Amniotic epithelial cell (primary cell): ENCODE measurements at places on chromosomes 4 and X.

- no peak for DNase-seq
Measured at GRCh38 chr4:159159611-159160010, 56.7 kb downstream of the RAPGEF2 start.

GRCh38 chrX:9327086-9327746 lies 137.6 kb upstream of the TBL1X start:
- no peak for DNase-seq

DNA sequence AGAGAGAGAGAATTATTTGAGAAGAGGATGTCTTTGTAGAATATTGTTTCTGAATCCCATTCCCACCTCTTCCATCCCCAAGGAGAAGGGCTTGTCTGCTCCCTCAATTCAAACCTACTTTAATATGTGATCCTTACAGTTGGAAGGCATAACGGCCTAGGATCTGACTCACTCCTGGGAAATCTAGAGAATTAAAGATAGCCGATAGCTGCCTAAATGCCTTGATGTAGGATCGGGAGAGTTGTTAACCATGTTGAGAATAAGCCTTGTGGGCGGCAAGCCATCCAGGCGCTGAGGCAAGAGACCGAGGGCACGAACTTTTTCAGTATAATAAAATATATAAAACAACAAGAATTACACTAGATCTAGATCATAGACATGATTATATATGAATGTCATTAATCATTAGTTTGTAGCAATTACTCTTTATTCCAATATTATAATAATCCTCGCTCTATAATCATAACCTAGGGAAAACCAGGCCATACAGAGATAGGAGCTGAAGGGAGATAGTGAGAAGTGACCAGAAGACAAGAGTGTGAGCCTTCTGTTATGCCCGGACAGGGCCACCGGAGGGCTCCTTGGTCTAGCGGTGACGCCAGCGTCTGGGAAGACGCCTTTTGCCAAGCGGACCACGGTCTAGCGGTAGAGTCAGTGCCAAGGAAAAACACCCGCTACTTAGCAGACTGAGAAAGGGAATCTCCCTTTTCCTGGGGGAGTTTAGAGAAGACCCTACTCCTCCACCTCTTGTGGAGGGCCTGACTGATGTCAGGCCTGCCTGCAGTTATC lies 13.5 kb downstream of the EMCN start:
- peak; percentile 29 for DNase-seq

DNA sequence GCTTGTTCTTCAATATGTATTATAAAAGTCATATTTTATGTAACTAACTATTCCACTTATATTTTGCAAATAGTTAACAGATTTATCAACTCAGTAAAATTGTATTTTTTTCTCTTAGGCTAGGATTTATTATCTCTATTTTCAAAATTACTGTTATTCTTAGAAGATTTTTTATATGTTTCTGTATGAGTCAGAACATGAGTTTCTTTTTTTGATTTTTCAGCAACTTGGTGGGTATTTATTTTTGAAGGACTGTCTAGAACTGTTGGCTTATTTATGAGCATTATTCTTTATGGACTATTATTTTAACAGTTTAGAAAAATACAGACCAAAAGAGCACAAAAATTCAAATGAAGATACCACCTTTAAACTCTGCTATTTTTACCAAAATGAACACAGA lies 6.8 kb downstream of the AIMP1 start:
- no peak for DNase-seq

DNA sequence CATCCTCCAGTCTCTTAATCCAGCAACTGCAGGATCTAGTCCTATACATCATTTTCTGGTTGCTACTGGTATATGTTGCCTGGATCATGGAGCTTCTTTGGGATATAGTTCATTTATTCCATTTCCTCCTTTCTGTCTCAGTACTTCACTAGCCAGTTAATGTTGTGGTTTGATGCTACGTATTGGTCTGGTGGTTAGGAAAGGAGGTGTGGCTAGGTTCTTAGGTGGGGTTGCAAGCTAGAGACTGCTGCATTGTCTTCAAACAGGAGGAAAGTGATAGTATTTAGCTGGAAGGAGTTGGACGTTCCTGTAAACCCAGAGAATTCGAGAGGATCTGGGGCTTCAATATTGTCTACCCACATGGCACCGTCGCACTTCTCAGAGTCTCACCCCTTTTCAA lies 129.5 kb downstream of the SNCA start:
- no peak for DNase-seq

GRCh38 chr4:78707268-78707667 lies 68.9 kb upstream of the BMP2K start:
- DNase-seq: no peak

GRCh38 chr4:108355186-108355901 lies 186.6 kb upstream of the LEF1 start:
- no peak for DNase-seq

- no peak for DNase-seq
Measured at GRCh38 chr4:81694176-81694913, 222.6 kb upstream of the RASGEF1B start.

GRCh38 chr4:154313004-154313585 lies 178.5 kb downstream of the DCHS2 start:
- no peak for DNase-seq

DNA sequence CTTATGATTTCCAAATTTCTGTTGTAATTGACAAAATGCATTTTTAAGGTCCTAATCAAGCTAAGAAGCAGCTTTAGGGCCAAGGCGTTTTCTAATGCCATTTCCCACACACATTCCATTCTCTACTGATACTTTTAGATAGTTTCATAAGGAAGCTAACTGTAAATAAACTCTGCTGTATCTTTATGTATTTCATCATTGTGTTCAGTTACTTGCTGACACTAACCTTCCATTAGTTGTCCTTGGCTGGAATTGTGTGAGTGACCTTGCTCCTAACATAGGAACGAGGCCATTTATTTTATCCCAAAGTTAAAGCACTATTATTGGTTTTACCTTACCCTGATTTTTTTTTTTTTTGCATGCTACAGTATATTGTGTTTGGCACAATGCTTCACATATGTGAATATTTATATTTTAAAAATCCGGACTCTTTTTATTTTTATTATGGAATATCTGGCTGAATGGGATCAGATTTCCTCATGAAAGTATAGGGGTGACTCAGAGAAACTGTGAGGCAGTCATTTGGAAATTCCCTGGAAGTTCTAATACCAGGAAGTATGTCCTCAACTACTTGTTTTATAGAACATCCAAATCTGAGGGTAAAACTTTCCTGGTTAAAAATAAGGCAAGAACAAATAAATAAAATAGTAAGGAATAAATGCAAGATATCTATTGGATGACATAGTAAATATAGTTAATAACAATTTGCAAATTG lies 62.7 kb upstream of the SORBS2 start:
- DNase-seq: no peak

GRCh38 chr4:89562746-89563145 lies 255.1 kb upstream of the GPRIN3 start:
- peak; percentile 6 for DNase-seq

DNA sequence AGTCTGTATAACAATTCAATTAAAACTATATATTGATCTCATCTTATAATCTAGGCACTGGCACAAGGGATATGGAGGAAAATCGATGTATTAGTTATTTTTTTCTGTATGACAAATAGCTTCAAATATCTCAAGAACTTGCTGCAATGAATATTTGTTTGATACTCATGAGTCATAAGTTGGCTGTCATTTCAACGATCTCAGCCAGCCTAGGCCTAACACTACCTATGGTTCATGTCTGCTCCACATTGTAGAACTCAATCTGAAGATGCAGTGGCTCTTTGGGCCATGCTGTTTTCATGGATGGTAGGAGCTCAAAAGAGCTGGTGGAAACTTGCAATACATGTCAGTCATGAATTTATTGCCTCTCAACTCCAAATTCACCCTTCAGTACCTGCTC lies 44.7 kb downstream of the MAGEB17 start:
- DNase-seq: peak; percentile 7

DNA sequence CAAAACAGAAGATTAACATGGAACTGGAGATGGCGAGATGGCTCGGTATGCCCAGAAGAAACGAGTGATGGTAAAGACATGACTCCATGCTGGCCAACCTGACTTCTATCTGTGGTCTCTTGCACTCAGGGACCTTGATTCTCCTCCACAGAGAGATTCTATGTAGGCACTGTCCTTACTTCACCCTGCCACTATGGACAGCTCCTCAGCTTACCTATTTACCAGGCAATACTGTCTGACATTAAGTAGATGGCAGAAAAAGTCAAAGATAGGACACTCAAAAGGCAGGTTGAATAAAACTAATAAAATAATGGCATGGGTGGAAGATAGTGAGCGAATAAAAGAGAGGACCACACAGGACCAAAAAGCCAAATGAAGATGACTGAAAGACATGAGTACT lies 35.2 kb upstream of the NDNF start:
- no peak for DNase-seq

- DNase-seq: no peak
Measured at GRCh38 chr4:121073004-121073435, 685 bp upstream of the NDNF start.
